ENCODE measurements at places on chromosomes 11 and 22. TPM values are rescaled to one million over a fixed set of nuclear protein-coding genes. Genes with fewer than 3 reads are reported as not detected.

The LMNTD2 gene
- under 0.01 TPM for total RNA-seq

The LMF2 gene
- total RNA-seq: 32.3 TPM

The FDX1 gene
- total RNA-seq: 14.7 TPM

The RFPL3 gene
- not detected for total RNA-seq

The SYT9 gene
- not detected for total RNA-seq

The SHANK3 gene
- 2.2 TPM for total RNA-seq

The FLRT1 gene
- total RNA-seq: not detected

The HSPB2 gene
- total RNA-seq: 0.20 TPM

The VWCE gene
- 8.1 TPM for total RNA-seq

The RFPL2 gene
- total RNA-seq: not detected

The GP1BB gene
- 0.20 TPM for total RNA-seq

The GLYATL1 gene
- 0.98 TPM for total RNA-seq

The HPX gene
- total RNA-seq: 0.98 TPM

The GNG3 gene
- total RNA-seq: not detected

The ROBO4 gene
- total RNA-seq: 26.6 TPM

The C11orf87 gene
- not detected for total RNA-seq

Data from subcutaneous preadipocyte (primary cell).